EL (cell line): ENCODE measurements at places on chromosomes 5 and 9.

DNA sequence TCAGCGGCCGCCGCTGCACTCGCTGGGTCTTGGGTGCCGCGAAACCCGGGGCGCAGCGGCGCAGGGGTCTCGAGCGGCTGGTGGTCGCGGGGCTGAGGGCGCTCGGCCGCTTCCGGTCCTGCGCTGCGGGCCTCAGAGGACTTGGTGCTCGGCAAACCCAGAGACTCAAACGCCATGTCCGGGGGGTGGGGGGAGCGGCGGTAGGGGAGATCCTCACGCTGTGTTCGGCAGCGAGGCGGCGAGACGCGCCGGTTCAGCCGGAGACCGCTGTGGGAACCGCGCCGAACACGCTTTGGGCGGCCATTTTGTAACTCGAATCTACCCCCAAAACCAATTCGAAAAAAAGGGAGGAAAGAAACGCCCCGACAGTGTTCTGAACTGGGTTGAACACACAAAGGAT, 317.5 kb upstream of the CDH18 start:
- no peak for DNase-seq

DNA sequence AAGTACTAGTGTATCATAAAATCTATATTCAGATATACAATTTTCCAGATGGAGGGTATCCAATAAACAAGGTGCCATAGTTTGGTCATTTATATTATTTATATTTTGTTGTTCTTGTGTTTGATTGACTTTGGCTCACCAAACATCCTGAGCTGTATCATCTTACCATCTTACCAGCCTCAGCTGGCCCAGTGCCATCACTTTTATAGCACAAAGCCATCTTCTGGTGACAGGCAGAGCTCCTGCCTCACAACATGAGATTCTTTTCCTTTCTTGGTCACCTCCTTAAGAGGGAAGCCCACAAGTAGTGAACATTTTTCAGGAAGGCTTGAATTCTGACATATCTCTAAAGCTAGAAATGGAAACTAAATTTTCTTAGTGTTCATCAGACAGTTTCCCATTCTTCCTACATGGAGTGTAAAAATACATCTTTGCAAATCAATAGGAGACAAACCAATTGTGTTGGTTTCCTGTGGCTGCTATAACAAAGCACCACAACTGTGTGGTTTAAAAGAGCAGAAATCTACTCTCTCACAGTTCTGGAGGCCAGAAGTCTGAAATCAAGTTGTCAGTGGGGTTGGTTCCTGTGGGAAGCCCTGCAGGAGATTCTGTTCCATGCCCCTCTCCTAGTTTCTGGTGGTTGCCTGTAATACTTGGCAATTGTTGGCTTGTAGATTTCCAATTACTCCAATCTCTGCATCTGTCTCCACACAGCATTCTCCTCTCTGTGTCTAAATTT, 341.8 kb downstream of the MAN2A1 start:
- DNase-seq = no peak

GRCh38 chr9:111904891-111905291, 8.3 kb downstream of the UGCG start:
- DNase-seq = no peak

DNA sequence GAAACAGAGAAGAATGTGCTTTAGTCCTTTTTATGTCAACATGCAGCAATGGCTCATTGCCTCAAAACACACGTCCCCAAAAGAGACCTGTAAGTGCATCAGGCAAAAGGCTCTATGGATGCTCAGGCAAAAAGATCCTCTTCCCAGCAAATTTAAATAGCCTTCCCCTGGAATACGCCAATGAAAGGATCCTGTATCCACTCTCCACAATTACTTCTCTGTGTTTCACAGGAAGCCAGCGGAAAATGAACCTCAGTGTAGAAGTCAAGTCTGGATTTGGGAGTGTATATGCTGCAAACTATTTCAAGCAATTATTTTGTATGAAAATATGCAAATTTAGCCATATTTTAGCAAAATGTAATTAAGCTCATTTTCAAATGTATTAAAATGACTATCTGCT, 217.9 kb downstream of the EPB41L4A start:
- no peak for DNase-seq

GRCh38 chr5:76403766-76404222, 709 bp downstream of the IQGAP2 start:
- no peak for DNase-seq
